ENCODE measurements at places on chromosomes 2 and 18.

- DNase-seq, result no peak
Measured at GRCh38 chr2:83817511-83817910, 641.6 kb downstream of the SUCLG1 start.

DNA sequence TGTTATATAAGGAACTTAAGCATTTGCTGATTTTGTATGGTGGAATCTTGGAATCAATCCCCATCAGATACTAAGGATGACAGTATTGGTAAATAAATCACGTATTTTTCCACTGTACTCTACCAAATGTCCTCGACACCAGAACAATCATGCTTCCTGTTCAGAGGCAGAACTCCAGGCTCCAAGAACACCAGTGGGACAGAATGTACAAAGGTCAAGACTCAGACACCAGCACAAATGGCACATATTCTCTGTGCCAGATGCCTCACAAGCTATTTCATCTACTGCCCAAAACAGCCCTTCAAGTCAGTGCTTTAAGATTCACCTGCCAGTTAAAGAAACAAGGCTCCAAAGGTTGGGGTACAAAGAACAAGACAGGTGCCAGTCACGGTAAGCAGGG, 420.5 kb downstream of the STK39 start:
- no peak for DNase-seq

- DNase-seq, result no peak
Measured at GRCh38 chr18:34039611-34040010, 185.1 kb downstream of the NOL4 start.

GRCh38 chr18:46756559-46757201, at the start of gene ST8SIA5:
Gene ST8SIA5 (minus strand): TSS chr18:46757053. CDS start chr18:46756508, 545 bp downstream.
- DNase-seq, result no peak

- no peak for DNase-seq
Measured at GRCh38 chr2:212961255-212961654, 190.2 kb downstream of the IKZF2 start.

DNA sequence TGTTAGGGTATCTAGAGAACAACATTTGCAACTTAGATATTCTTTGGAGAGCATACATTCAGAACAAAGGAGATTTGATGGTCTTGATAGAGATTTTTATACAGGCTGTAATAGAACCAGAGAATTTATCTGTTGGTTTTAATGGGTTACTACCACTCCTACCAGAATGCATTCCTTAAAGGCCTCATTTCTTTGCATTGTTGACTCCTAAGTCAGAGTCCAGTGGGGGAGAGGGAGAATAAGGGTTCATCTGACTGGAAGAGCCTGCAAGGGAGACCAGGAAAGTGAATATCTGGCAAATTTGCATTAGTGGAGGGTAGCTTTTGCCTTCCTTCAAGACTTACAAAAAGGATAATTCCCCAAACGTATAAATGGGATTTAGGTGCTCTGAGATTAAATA, 29.7 kb downstream of the AGPS start:
- DNase-seq, result no peak

All from stimulated activated CD8-positive, alpha-beta memory T cell treated with anti-CD3 and anti-CD28 coated beads, Interleukin-4, amount 100 ng/mL, for 1 hour (primary cell).